ENCODE measurements at places on chromosomes 6 and 20.

GRCh38 chr20:38246357-38247165, 14.0 kb downstream of the KIAA1755 start:
- no peak for DNase-seq

- DNase-seq: no peak
These were observed at the start of gene TIAM2 for GRCh38 chr6:154995254-154996015. Gene TIAM2 (plus strand): TSS chr6:154995315. CDS start chr6:155129224, 133,909 bp downstream.

DNA sequence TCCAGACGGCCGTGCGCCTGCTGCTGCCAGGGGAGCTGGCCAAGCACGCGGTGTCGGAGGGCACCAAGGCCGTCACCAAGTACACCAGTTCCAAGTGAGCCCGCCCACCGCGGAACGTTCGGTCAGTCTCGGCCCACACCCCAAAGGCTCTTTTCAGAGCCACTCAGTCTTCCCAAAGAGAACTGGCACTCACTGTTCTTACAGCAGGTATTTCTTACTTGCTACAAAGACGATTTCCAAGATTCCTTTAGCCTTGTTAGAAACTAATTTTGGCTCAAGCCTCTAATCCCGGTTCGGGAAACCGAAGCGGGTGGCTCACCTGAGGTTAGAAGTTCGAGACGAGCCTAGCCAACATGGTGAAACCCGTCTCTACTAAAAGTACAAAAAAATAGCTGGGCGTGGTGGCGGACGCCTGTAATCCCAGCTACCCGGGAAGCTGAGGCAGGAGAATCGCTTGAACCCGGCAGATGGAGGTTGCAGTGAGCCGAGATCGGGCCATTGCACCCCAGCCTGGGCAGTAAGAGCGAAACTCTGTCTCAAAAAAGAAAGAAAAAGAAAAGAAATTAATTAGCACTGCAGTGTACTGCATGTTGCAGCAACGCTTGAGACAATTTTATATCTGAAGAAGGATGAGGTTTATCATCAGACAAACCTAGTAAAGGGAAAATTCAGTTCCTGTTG, 73.1 kb downstream of the OR2B2 start:
- no peak for DNase-seq

GRCh38 chr6:137978252-137978896, 111.3 kb downstream of the TNFAIP3 start:
- no peak for DNase-seq

All from AG09309 (cell line).